ENCODE measurements at places on chromosomes 1 and 21.

DNA sequence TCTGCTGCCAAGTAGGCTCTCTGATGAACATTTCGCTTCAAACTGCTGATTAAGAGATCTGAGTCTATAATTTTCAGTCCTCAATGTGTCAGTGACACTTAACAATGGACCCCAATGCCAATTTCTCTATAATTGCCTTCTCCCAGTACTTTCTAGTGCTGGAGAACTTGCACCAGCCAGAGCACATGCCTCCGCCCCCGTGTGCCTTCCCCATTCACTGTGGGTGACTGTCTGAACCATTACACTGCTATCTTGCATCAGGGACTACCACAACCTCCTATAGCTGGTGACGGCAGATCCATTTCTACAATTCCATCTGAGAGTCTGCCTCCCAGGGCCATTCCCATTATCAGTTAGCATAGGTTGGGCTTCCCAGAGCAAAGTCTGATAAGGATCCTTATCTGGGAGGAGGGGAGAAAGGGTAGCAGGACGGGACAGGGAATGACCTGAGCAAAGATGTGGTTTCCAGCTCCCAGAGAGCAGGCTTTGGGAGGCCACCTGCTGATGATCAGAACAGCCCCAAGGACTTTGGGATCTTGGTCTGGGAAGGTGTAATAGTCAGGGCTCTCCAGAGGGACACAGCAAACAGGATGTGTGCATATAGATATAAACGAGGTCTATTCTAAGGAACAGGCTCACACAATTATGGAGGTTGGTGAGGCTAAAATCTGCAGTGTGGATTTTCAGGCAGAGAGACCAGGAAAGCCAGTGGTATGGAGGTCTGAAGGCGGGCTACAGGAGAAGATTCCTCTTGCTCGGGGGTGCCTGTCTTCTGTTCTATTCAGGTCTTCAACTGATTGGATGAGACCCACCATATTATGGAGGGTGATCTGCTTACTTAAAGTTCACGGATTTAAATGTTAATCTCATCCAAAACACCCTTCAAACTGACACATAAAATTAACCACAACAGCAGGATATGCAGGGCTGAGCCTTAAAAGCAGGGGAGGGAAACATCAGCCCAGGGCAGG lies 238.2 kb downstream of the PTPRU start:
- no peak for ATAC-seq

- no peak for ATAC-seq
Observed at GRCh38 chr1:41535276-41535675, 50.8 kb upstream of the EDN2 start.

DNA sequence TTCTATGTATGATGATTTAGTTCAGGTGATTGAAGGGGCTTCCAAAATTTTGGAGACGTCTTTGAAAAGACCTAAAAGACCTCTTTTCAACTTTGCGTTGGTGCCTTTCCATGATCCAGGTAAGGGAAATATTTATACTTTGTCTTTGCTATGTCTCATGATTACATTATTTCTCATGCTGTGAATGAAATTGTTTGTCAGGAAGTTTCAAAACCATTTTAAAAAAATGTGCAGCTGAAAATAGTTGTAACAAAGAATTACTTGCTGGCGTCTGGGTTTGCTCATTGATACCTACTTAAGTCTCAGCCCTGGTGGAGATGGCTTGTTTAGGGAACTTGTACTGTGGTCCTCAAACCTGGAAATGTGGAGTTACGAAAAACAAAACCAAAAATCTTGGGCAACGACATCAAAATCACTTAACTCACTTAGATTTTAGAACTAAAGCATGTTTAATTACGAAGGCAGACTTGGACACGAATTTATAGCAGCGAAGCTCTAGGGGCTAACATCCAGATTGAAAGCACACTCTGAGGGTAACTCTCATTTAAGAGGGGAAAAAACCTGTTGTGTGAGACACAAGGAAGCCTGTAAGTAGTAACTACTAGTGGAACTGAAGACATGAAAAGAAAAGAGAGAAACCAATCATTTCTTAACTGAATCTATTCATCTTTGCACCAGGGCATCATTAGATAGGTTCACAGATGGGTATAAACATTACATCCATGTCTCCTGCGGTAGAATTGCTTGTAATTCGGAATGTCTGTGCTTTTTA lies 924 bp downstream of the HMCN1 start:
- ATAC-seq = no peak

- ATAC-seq = no peak
Observed at GRCh38 chr21:41767606-41768436, 969 bp upstream of the RIPK4 start.

DNA sequence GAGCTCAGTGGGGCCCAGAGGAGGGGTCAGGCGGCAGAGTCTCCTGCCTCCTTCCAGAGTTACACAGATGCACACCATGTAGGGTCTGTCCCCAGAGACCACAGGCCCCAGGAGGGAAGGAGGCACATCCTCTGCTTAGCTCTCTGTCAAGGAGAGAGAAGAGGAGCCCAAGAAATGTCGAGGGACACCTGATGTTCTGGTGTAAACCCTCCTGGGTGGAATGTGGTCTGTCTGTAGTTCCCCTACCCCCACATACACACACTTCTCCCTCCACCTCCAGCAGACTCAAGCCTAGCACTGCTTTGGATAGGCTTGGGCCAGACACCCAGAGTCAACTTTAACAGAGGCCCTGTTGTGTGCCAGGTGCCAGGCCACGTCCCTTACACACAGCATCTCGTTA lies 34.2 kb downstream of the KIF21B start:
- no peak for ATAC-seq
